CD4-positive, alpha-beta T cell treated with Interleukin-21 for 1 hour (primary cell): ENCODE measurements at places on chromosomes 12 and 14.

- DNase-seq = no peak
Observed at GRCh38 chr12:24743941-24744793, 204.7 kb downstream of the BCAT1 start.

- DNase-seq = no peak
Observed at GRCh38 chr12:75836533-75836932, 195.0 kb downstream of the PHLDA1 start.

GRCh38 chr12:6052940-6053329 is 71.5 kb downstream of the VWF start:
- DNase-seq = no peak

GRCh38 chr12:68559246-68559645 is 51.5 kb upstream of the RAP1B start:
- no peak for DNase-seq

DNA sequence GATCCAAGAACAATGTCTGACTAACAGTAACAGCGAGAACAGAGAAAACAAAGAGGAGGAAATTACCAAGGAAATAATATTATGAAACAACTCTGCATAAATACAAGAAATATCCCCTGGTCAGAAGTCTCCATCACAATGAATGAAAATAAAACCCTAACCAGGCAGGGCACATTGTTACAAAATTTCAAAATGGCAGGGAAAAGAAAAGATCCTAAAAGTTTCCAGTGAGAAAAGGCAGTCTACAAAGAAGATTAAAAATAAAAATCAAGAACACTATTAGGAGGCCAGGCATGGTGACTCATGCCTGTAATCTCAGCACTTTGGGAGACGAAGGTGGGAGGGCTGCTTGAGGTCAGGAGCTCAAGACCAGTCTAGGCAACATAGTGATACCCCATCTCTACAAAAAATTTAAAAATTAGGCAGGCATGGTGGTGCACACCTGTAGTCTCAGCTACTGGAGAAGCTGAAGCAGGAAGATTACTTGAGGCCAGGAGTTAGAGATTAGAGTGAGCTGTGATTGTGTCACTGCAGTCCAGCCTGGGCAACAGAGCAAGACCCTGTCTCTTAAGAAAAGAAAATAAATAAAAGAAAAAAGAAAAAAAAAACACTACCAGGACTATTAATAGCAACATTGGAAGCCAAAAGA is 47.8 kb downstream of the FERMT2 start:
- no peak for DNase-seq

DNA sequence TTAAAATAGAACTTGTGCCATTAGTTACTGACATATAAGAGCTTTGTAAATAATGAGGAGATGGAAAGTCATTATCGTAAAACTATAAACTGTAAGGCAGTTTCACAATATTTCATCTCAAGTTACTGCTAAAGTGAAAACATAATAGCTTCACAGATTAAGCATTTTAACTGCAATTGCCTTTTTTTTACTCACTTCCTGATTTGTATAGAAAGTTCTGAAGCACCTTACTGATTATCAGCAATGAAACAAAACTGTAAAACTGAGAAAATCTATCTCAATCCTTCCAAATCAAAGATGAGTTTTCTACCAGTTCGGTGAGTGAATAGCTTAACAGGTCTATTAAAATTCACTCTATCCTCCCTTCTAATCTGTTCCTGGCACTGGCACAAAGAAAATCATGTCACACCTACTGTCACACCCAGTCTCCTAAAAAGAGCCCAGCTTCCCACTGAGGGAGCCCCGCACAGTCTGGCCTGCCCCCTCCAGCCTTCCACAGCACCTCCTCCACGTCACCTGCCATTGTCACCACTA is 161.4 kb upstream of the ABCD2 start:
- DNase-seq = no peak

GRCh38 chr14:30725763-30726162 is 103.6 kb downstream of the SCFD1 start:
- DNase-seq = no peak

DNA sequence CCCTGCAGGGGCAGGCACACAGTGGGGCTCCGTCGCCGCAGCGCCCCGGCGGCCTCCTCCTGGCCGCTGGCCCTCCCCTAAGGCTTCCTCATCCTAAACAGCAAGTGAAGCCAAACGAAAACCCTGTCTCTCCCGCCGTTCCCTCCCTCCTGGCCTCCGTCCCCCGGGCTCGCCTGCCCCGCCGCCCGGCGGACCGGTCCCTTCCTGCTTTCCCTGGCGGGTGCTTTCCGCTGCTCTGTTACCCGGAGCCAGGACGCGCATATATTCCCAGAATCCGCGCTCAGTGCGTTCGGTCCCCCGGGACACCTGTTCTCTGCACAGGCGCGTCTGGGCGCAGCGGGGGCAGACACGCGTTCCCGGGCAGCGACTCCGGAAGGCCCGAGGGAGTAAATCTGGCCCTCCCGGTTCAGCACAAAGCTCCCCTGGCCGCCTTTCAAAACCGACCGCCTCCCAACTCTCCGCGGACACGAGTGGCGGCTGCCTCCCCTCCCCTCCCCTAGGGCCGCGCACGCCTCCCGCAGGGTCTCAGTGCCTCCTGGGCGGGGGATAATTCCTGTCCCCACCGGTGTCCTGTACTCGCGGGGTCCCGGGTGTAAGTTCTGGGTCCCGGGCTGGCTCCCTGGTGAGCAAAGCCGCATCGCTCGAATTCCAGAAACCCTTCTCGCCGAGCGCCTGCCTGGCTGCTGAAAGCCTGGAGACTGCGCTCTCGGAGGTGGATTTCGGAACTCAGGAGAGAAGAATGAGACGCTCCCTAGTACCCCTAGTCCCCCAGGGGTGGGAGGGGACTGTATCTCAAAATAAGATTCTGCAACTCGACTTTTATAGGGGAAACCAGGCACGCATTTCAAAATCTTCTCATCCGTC is 21.4 kb upstream of the CEP170B start:
- no peak for DNase-seq

DNA sequence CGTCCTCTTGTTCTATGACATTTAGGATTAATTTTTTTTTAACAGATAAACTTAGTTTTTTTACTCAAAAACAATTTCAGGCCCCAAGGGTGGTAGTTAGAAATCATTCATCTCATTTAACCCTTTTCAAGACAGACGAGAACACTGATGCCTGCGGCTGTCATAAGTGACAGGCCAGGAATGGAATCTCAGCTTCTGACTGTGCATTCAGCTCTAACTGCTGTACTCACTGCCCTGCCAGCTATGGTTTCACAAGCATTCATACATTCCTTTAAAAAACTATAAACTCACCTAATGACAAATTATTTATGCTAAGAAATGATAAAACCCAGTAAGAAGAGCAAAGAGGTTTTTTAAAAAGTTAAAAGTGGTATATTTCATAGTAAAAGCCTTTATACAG is 8.8 kb downstream of the DENND5B start:
- DNase-seq = no peak
